ENCODE measurements at places on chromosomes 11 and 22. TPM values are rescaled to one million over a fixed set of nuclear protein-coding genes. Genes with fewer than 3 reads are reported as not detected.

DNA sequence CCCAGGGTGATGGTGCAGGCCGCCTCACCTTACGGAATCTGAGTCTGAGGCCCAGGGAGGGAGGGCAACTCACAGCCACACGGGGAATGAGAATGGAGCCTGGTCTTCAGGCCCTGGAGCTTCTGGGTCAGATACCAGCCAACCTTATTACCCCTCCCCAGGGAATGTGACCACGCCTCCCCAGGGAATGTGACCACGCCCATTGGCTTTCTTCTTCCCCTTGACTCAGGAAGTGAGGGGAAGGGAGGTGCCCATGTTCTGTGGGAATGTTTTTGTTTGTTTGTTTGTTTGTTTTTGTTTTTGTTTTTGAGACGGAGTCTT is 57.5 kb upstream of the RBFOX2 start:
- no peak overlapping the region for H3K27ac ChIP-seq
- H3K4me3 ChIP-seq, result no peak overlapping the region
- H3K4me1 ChIP-seq, result peaks cover 2% of the 10 kb centered on the region
- no peaks in the 10 kb centered on the region for H3K27me3 ChIP-seq
- DNase-seq, result no peak

DNA sequence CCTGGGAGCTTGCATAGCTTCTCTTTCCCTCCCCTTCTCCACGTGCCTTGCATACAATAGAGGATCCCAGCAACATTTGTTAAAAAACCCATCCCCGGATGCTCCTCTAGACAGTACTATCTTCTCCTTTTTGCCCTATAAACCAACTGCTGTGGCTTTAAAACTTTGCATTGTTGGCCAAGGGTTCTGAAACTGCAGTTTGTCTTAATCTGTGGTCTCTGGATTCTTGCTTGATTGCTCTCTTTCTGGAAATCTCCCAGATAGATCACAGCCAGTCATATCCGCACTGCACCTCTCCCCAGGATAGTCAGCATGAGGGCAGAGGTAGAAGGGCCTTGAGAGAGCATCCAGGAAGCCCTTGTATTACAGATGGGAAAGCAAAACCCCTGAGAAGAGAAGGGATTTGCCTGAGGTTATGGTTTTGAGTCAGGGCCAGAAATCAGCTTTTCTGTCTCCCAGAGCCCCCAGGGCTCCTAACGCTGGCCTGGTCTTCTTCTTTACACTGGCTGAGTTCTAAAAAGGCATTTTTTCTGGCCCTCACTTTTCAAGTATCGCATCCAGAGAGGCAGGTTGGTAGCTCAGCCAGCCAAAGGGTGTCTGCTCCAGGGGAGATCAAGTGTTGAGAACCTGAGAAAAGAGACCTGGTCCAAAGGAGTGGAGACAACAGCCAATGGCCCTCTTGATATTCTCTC is 70.6 kb downstream of the ADM start:
- H3K36me3 ChIP-seq, result no peaks in the 10 kb centered on the region
- no peaks in the 10 kb centered on the region for H3K4me1 ChIP-seq
- H3K27ac ChIP-seq, result no peak overlapping the region
- no peaks in the 10 kb centered on the region for H3K27me3 ChIP-seq
- H3K4me3 ChIP-seq, result no peak overlapping the region
- DNase-seq, result no peak

DNA sequence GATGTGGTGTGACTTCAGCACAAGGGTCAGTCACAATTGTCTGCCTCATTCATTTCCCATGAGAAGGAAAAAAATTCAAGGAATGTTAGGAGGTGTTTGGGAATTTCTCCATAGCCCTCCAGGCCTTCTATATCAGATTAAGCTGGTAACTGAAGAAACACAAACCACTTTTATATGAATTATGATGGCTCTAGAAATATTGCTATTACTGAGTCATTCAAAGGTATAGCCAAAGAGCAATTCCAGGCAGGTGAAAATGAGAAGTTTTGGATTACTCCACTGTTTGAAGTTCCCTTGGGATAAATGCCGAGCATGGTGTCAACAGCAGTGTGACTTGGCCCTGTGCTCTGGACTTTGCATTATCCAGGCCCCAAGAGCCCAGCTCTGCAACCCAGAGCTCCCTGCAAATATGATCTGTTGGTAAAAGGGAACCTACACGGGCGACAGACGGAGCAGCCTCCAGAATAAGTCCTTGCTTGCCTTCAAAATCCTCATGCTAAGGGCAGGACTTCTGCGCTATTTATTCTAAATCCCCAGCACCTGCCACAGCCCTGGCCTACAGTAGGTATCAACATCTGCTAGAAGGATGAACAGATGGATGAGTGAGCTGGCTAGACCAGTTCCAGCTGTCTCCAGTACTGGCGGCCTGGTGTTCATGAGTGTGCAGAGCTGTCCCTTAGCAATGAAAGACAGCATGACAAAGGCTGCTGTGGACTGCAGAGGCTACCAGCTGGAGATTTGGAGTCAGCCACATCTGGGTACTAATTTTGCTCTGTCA is 67.5 kb upstream of the ZBED5 start:
- H3K27ac ChIP-seq, result no peak overlapping the region
- peaks cover 6% of the 10 kb centered on the region for H3K4me1 ChIP-seq
- H3K27me3 ChIP-seq, result peaks cover 20% of the 10 kb centered on the region
- DNase-seq, result no peak
- H3K4me3 ChIP-seq, result no peak overlapping the region

- no peaks in the 10 kb centered on the region for H3K27me3 ChIP-seq
- H3K4me3 ChIP-seq, result no peak overlapping the region
- no peak overlapping the region for H3K27ac ChIP-seq
- no peak for DNase-seq
- peaks cover 44% of the 10 kb centered on the region for H3K4me1 ChIP-seq
- peaks cover 52% of the 10 kb centered on the region for H3K36me3 ChIP-seq
These were observed 14.2 kb downstream of the ZBTB44 start for GRCh38 chr11:130300567-130300966.

DNA sequence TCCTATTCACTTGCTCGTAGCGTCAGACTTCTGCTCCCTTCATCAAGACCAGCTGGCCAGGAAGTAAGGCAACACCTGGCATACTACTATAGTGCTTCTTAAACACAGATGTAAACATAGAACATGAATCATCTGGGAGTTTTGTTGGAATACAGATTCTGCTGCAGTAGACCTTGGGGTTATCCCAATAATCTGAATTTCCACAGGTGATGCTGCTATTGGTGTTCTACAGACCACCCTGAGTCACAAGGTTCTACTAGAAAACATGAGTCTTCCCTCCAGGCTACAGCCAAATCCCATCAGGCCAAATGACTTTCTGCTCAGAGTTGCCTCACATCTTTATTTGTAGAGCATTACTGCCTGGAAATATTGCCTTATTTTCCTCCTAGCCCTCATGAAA is 175.2 kb downstream of the NELL1 start:
- no peak overlapping the region for H3K27ac ChIP-seq
- DNase-seq, result no peak
- H3K4me1 ChIP-seq, result no peaks in the 10 kb centered on the region
- no peaks in the 10 kb centered on the region for H3K36me3 ChIP-seq
- no peaks in the 10 kb centered on the region for H3K27me3 ChIP-seq
- H3K4me3 ChIP-seq, result no peak overlapping the region

DNA sequence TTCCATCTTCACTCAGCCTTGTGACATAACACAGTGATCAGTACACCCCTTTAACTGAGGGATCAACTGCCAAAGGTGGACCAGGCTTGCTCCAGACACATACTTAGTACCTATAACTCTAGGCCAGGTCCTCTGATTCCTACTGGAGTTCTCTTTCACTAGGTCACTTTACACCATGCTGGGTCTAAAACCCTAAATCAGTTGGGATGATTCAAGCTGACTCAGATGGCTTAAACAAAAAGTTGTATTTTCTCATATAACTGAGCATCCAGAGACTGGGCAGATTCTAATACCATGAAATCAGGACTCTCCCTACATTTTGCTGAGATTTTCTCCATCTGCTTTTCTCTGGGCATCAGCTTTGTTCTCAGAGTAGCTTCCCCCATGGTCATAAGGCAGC is 26.0 kb upstream of the FLI1 start:
- H3K27me3 ChIP-seq, result no peaks in the 10 kb centered on the region
- no peak overlapping the region for H3K27ac ChIP-seq
- no peak overlapping the region for H3K4me3 ChIP-seq

DNA sequence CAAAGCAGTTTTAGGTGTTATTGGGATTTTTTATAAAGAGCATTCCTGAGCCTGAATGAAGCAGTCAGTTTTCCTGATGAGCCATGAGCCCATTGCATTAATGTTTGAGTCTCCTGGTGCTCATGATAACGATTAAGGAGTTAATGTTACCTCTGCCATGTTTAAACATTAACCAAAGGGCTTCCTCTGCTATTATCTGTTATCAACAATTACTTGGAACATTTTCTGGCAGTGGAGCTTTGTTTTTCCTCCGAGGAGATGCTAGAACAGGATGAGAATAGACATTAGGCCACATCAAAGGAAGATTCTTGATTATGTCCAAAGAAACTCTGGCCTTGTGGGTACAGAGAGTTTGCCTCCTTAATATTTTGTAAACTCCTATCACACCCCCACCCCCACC is 49.9 kb downstream of the ZNRF3 start:
- H3K36me3 ChIP-seq, result no peaks in the 10 kb centered on the region
- H3K27me3 ChIP-seq, result peaks cover 76% of the 10 kb centered on the region
- DNase-seq, result no peak
- no peak overlapping the region for H3K4me3 ChIP-seq
- no peak overlapping the region for H3K27ac ChIP-seq

GRCh38 chr11:12717851-12718291 is 43.6 kb downstream of the TEAD1 start:
- H3K4me1 ChIP-seq, result peaks cover 14% of the 10 kb centered on the region
- H3K36me3 ChIP-seq, result no peaks in the 10 kb centered on the region
- peaks cover 94% of the 10 kb centered on the region for H3K27me3 ChIP-seq
- peak overlapping the region; percentile 25 for H3K27ac ChIP-seq

GRCh38 chr11:110069158-110069737 is 23.9 kb upstream of the ZC3H12C start:
- H3K36me3 ChIP-seq, result no peaks in the 10 kb centered on the region
- H3K27ac ChIP-seq, result no peak overlapping the region
- no peak overlapping the region for H3K4me3 ChIP-seq
- no peaks in the 10 kb centered on the region for H3K4me1 ChIP-seq

DNA sequence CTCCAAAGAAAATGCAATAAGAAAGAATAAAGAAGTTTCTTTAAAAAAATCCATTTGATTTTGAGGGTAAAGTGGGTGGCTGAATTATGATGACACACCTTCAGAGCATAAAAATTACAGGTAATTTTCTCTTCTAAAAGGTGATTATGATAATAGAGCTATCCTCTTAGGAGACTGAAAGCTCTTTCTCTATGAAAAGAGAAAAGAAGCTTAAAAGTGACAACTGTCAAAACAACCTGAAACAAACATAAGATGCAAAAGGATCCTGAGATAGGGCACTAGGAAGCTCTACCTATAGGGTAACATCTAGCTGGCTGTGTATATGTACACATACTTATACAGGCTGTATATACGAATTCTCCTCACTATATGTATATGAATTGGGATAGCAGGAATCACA is 270.2 kb downstream of the GUCY1A2 start:
- no peaks in the 10 kb centered on the region for H3K36me3 ChIP-seq
- no peak overlapping the region for H3K4me3 ChIP-seq
- no peak for DNase-seq
- H3K4me1 ChIP-seq, result no peaks in the 10 kb centered on the region

DNA sequence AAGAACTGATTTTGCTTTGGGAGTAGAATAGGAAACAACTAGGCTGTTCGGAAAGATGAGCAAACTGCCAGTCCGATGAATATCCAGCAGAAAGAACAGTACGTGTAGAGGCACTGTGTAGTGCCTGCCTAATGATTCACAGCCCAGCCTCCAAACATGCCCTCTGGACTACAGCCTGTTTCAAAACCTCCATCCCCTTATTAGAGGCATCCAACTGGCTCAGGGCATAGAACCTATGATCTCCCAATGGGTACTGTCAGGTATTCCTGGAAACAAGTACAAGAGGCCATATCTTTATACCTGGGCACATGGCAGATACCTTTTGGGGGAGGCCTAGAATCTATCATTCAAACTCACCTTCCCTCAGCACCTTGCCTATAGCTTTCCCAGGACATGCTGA is 4.9 kb downstream of the RRP8 start:
- H3K27me3 ChIP-seq, result no peaks in the 10 kb centered on the region
- DNase-seq, result no peak
- H3K27ac ChIP-seq, result no peak overlapping the region

DNA sequence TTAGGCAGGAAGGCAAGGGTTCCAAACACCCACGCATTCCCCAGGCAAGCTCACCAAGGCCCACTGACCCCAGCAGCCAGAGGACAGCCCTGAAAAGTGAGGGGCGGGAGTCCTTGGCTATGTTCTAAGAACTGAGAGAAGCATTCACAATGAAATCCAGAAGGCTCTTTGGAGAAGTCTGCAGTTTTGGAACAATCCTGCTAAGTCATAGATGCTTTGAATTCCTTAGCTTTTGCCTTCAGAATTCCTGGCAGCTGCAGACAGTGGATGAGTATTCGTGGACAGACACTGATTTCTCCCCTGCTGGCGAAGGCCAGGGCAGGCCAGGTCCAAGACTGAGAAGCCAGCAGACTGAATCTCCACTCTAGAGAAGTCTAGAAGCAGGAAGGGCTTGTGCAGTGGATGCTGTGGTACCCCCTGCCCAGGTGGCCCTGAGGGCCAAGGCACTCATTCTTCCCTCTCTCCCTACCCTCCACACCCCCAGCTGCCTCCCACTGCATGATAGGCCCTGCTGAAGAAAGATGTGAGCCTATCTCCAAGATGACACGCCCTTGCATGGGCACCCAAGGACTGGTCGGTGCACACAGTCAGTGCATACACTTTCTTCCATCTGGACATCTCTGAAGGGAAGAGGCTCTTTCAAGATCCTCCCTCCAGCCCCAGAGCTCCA is 133.2 kb upstream of the TEAD1 start:
- no peak for DNase-seq
- no peaks in the 10 kb centered on the region for H3K4me1 ChIP-seq
- no peak overlapping the region for H3K27ac ChIP-seq
- H3K36me3 ChIP-seq, result no peaks in the 10 kb centered on the region

- H3K4me3 ChIP-seq, result no peak overlapping the region
- peaks cover 20% of the 10 kb centered on the region for H3K27me3 ChIP-seq
- no peak for DNase-seq
- no peaks in the 10 kb centered on the region for H3K4me1 ChIP-seq
These were observed 24.2 kb downstream of the KRTAP5-5 start for GRCh38 chr11:1653541-1654387.

- H3K27me3 ChIP-seq, result no peaks in the 10 kb centered on the region
- DNase-seq, result no peak
- no peaks in the 10 kb centered on the region for H3K4me1 ChIP-seq
- no peak overlapping the region for H3K27ac ChIP-seq
- H3K4me3 ChIP-seq, result no peak overlapping the region
These were observed 45.6 kb upstream of the TENM4 start for GRCh38 chr11:79486242-79486984.

DNA sequence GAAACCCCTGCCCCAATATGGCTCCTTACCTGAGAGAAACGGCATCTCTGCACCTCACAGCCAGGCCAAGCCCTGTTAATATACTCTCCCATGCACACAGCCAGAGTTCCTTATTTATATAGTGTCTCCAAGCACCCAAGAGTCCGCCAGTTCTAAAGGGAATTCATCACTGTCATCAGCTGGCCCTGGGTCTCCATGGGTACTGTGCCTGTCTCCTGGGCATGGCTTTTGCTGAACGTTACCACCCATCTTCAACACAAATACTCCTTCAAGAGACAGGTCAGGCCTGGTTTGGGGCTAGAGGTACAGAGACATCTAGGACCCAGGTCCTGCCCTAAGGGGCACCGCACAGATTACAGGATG is 1.6 kb upstream of the ATG16L2 start:
- no peak for DNase-seq
- peak overlapping the region; percentile 100 for H3K4me3 ChIP-seq
- H3K27me3 ChIP-seq, result no peaks in the 10 kb centered on the region

Gene ANKK1
- total RNA-seq, result 0.14 TPM

Gene TRIM48
- total RNA-seq, result not detected

Gene ACRV1
- total RNA-seq, result not detected

Gene RTN4R
- 3.2 TPM for total RNA-seq

Gene PRR33
- 0.31 TPM for total RNA-seq

Gene KRTAP5-4
- total RNA-seq, result not detected

Gene SHISAL1
- not detected for total RNA-seq

Gene C1QTNF6
- total RNA-seq, result 3.2 TPM

Gene NEFH
- total RNA-seq, result 8.7 TPM

Gene KRTAP5-8
- total RNA-seq, result not detected
